Stimulated activated naive B cell treated with anti-CD40 and anti-IgM and Interleukin-4, amounts not matched to agents 10 μg/mL and 1 μg/mL and 100 μg/mL, for 72 hours (primary cell): ENCODE measurements at places on chromosomes 5 and 9.

- DNase-seq, result no peak
- H3K4me1 ChIP-seq, result no peaks in the 10 kb centered on the region
- H3K27me3 ChIP-seq, result no peaks in the 10 kb centered on the region
- H3K36me3 ChIP-seq, result no peaks in the 10 kb centered on the region
- no peak overlapping the region for H3K4me3 ChIP-seq
Measured at GRCh38 chr9:13082796-13083195, 196.7 kb downstream of the MPDZ start.

DNA sequence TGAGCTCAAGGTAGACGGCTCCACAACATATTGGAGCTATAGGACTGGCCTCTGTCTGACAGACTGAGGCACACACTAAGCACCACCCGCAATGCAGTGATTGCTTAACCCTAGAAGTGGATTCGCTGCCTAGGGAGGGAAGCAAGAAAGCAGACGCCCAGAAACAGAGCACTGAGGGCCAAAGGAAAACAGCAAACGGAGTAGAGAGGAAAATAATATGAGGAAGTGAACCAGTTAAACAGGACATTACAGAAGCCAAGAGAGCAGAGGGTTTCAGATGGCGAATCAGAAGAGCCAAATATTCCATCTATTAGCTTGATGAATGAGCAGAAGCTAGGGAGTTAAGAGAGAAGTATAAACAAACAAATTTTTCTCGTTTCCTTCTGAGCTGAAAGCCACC, 139.2 kb upstream of the LHFPL2 start:
- no peak for DNase-seq
- H3K27me3 ChIP-seq, result no peaks in the 10 kb centered on the region
- H3K4me3 ChIP-seq, result no peak overlapping the region
- H3K36me3 ChIP-seq, result peaks cover 34% of the 10 kb centered on the region
- no peak overlapping the region for H3K27ac ChIP-seq

GRCh38 chr9:63817622-63818518, 1467.1 kb downstream of the FOXD4L5 start:
- H3K27ac ChIP-seq, result peak overlapping the region; percentile 77
- H3K4me3 ChIP-seq, result peak overlapping the region; percentile 83
- H3K36me3 ChIP-seq, result peaks cover 11% of the 10 kb centered on the region
- peaks cover 15% of the 10 kb centered on the region for H3K27me3 ChIP-seq
- H3K4me1 ChIP-seq, result peaks cover 19% of the 10 kb centered on the region

DNA sequence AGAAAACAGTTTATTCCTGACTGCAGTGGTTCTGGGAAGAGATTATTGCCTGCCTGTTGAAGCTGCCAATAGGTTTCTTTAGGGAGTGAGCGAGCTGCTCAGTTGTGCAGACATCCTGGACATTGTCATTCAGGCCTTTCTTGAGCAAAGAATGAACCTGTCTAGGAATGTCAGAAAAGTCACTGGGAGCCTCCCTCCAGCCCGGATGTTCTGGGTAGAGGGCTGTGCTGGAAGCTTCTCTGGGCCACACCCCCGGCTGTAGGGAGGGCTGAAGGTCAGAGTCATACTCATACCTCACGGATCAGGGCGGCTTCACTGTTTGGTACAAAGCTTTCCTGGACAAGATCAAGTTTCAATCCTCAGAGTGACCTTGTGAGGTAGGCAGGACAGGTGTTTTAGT, 33.4 kb upstream of the TBC1D2 start:
- no peak overlapping the region for H3K27ac ChIP-seq
- peaks cover 9% of the 10 kb centered on the region for H3K27me3 ChIP-seq
- H3K36me3 ChIP-seq, result no peaks in the 10 kb centered on the region

DNA sequence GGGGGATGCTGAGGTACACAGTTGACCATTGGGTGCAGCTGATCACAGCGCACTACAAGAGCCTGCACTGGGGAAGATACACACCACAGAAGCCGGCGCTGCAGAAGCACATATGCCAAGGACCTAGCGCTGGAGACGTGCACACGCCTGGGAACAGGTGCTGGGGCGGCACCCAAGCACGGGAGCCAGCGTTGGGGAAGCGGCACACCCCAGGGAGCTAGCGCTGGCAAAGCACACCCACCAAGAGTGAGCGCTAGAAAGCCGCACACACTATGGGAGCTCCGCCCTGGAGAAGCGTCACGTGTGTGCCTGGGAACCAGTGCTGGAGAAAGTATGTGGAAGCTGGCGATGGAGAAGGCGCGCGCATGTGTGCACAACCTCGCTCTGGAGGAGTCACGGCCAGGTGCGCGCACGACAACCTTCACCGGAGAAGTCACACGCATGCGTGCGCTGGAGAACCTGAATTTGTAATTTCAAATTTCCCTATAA, 4.5 kb downstream of the FANCC start:
- H3K27me3 ChIP-seq, result peaks cover 11% of the 10 kb centered on the region
- no peaks in the 10 kb centered on the region for H3K36me3 ChIP-seq
- H3K4me1 ChIP-seq, result peaks cover 15% of the 10 kb centered on the region
- DNase-seq, result no peak

DNA sequence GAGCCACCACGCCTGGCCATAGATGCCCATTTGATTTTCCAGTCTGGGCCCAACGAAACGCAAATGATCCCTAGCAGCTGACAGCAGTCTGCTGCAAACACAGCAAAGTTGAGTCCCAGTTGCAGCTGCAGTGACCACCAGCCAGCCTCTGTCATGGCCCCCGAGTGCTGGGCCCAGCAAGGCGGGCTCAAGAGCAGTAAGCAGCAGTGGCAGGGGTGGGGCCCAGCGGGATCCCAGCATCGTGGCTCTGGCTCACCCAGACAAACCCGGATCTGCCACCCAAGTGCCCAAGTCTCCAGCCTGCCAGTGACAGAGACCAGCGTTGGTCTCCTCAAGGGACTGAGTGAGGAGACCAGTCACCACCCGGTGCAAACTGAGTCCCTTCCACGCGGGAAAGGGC, 6.9 kb upstream of the LTC4S start:
- peaks cover 9% of the 10 kb centered on the region for H3K36me3 ChIP-seq
- peaks cover 5% of the 10 kb centered on the region for H3K4me1 ChIP-seq
- H3K27me3 ChIP-seq, result no peaks in the 10 kb centered on the region
- DNase-seq, result no peak
- no peak overlapping the region for H3K4me3 ChIP-seq

- H3K4me3 ChIP-seq, result no peak overlapping the region
- H3K27me3 ChIP-seq, result no peaks in the 10 kb centered on the region
- H3K4me1 ChIP-seq, result no peaks in the 10 kb centered on the region
- H3K36me3 ChIP-seq, result no peaks in the 10 kb centered on the region
- H3K27ac ChIP-seq, result no peak overlapping the region
Measured at GRCh38 chr5:20514145-20514544, 526.1 kb upstream of the CDH18 start.

GRCh38 chr5:131328536-131329285, 64.9 kb downstream of the CDC42SE2 start:
- peak overlapping the region; percentile 56 for H3K27ac ChIP-seq
- no peak for DNase-seq
- H3K4me3 ChIP-seq, result peak overlapping the region; percentile 11
- peaks cover 22% of the 10 kb centered on the region for H3K4me1 ChIP-seq
- H3K36me3 ChIP-seq, result peaks cover 32% of the 10 kb centered on the region

DNA sequence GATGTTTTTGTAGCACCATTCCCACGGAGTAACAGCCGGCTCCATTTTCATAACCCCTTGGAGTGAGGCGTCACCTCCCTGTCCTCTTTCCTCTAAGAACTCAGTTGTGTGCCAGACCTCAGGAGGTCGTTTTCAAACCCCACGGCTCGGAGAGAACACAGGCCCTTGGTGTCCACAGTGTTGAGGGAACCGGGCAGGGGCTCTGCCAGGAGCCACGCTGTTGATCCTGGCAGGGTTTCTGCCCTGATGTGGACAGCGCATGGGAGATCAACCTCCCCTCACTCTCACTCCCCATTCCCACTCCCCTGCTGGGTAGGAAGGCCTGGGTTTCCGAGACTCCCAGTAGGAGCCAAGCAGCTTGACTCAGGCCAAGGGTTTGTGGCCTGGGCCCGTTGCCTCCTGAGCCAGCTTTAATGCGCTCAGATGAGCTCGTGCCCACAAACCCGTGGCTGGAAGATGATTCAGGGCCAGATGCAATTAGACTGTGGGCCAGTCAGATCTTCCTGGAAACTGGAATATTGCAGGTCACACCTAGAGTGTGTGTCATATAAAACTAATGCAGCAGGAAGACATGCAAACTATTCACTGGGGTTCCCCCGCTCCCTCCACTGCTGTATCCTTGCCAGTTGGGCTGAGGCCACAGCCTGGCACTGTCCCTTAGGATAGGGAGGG, 133.4 kb downstream of the SLC12A2 start:
- DNase-seq, result no peak
- no peaks in the 10 kb centered on the region for H3K36me3 ChIP-seq
- peaks cover 11% of the 10 kb centered on the region for H3K27me3 ChIP-seq
- H3K4me1 ChIP-seq, result no peaks in the 10 kb centered on the region

GRCh38 chr9:127870887-127871286, 6.6 kb downstream of the AK1 start:
- peaks cover 12% of the 10 kb centered on the region for H3K27me3 ChIP-seq
- no peaks in the 10 kb centered on the region for H3K36me3 ChIP-seq
- DNase-seq, result no peak
- no peak overlapping the region for H3K27ac ChIP-seq

GRCh38 chr9:127059030-127059429, 63.4 kb downstream of the ANGPTL2 start:
- H3K27ac ChIP-seq, result peak overlapping the region; percentile 7
- no peaks in the 10 kb centered on the region for H3K27me3 ChIP-seq
- H3K4me3 ChIP-seq, result no peak overlapping the region
- peaks cover 30% of the 10 kb centered on the region for H3K4me1 ChIP-seq

DNA sequence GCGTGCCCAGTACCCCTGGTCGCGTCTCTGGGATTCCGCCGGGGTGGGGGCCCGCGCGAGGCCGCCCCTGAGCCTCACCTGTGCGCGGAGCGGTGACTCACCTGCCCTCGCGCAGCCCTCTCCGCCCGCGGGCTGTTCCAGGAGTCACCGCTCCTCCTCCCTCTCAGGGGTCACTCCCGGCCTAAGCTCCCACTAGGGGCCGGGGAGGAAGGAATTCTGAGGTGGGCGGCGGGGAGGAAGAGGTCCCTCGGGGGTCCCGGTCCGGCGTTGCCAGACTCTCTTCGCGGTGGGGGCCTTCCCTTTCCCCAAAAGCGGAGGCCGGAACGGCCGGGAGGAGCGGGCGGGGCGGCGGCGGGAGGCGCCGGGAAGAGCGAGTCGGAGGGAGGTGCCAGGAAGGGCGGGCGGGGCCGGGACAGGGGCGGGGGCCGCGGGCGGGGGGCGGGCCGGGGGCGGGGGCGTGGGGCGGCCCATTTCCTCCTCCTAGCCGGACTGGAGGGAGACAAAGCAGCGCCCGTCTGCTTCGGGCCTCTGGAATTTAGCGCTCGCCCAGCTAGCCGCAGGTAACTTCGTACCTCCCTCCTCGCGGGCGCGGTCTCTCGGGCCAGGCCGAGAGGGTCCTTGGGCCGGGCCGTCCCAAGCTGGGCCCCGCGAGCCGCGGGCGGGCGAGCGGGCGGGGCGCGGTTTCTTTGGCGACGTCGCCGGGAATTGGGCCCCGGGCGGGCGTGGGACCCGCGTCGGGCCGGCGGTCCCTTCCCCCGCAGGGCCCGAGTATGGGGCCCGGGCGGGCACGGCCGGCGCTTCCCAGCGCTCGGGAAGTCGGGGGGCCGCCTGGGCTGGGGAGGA, at the start of gene CTNNA1:
Gene CTNNA1 (plus strand): TSS at position 475 of the 843 bp plus-strand sequence. CDS start 28,500 bp downstream, outside the sequence.
- DNase-seq, result peak; percentile 50
- H3K4me1 ChIP-seq, result peaks cover 51% of the 10 kb centered on the region
- peaks cover 26% of the 10 kb centered on the region for H3K36me3 ChIP-seq
- H3K27me3 ChIP-seq, result no peaks in the 10 kb centered on the region
- peak within 1 kb of the TSS; percentile 81 for H3K27ac ChIP-seq

DNA sequence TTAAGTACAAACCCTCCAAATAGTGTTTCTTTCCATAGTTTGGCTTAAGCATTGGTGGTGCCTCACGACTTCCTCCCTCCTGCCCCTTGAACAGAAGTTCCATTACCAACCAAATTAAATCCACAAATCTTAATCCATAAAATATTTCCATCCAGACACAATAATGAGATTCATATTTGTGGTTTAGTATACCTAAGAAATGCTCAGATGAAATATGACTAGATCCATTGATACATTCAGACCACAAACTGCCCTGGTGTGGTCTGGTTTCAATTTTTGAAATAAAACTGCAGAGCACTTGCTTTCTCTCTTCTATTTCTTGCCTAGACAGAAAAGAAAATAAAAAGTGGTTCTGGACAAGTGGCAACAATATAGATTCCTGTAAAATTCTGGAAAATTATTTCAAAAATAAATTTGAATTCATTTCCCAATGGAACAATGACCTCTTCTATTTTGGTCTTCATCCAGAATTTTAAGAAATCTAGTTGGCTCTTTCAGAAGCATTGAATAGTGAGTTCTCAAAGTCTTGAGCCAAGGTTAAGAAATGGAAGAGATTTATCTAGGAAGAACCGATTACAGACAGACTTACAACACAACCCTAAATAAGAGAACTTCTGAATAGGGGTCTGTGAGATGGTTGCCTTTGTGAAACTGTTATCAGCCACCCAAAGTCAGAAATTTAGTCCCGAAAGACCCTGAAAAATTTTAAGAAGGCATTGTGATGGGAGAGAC, 14.0 kb downstream of the TNC start:
- no peaks in the 10 kb centered on the region for H3K36me3 ChIP-seq
- no peak for DNase-seq
- H3K4me3 ChIP-seq, result no peak overlapping the region
- peaks cover 39% of the 10 kb centered on the region for H3K27me3 ChIP-seq
- peaks cover 3% of the 10 kb centered on the region for H3K4me1 ChIP-seq

DNA sequence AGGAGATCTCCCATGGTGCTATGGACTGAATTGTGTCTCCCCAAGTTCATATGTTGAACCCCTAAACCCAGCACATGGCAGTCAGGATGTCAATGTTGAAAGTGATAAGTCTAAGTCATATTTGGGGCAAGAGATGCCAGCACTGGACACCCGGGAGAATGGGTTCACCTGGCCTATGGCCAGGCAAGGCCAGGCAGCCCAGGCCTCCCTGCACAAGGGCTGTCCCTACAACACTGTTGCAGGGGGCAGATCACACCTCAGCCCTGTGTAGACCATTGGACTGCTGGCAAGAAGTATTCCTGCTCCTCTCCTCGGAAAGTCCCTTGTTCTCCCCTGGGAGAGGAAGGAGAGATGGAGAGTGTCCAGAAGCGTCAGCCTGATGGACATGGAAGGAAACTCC, 240.5 kb downstream of the GADD45G start:
- H3K27me3 ChIP-seq, result no peaks in the 10 kb centered on the region
- no peak for DNase-seq
- no peaks in the 10 kb centered on the region for H3K36me3 ChIP-seq
- no peaks in the 10 kb centered on the region for H3K4me1 ChIP-seq

- no peak for DNase-seq
- H3K36me3 ChIP-seq, result no peaks in the 10 kb centered on the region
- no peak overlapping the region for H3K4me3 ChIP-seq
- peak overlapping the region; percentile 20 for H3K27ac ChIP-seq
- no peaks in the 10 kb centered on the region for H3K27me3 ChIP-seq
- no peaks in the 10 kb centered on the region for H3K4me1 ChIP-seq
Measured at GRCh38 chr5:122967085-122967484, 69.4 kb downstream of the PPIC start.

- no peak overlapping the region for H3K4me3 ChIP-seq
- peaks cover 9% of the 10 kb centered on the region for H3K4me1 ChIP-seq
- no peak for DNase-seq
- peaks cover 23% of the 10 kb centered on the region for H3K27me3 ChIP-seq
Measured at GRCh38 chr9:98933890-98934289, 9.8 kb upstream of the COL15A1 start.
